ENCODE measurements at places on chromosomes 11 and 22. TPM values are rescaled to one million over a fixed set of nuclear protein-coding genes. Genes with fewer than 3 reads are reported as not detected.

The ADORA2A gene
- polyA plus RNA-seq = 7.6 TPM

The CD6 gene
- 1.2 TPM for polyA plus RNA-seq

GRCh38 chr11:126124231-126124661 is 61.6 kb upstream of the CDON start:
- DNase-seq = peak; percentile 65

GRCh38 chr11:88231894-88232482 is 56.7 kb upstream of the RAB38 start:
- DNase-seq = peak; percentile 20

DNA sequence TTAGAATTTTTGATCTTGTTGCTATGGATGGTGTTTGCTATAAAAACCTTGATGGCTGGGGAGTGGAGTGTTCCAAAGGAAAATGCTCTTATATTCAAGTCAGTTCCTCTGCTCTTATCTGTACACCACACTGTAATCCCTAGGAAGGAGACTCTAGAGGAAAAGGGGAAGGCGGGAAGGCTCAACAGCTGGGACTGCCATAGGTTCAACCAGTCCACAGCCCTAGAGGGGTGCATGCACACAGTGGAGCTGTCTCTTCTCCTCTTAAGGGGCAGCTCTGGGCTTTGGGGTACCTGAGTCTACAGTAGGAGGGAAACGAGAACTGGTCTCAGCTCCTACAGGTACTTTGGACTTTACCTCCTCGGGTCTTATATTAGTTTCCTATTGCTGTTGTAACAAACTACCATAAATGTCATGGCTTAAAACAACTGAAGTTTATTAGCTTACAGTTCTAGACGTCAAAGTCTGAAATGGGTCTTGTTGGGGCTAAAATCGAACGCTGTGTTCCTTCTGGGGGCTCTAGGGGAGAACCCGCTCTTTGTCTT is 77.2 kb upstream of the ZBED5 start:
- DNase-seq = no peak

GRCh38 chr22:40628354-40629042 is 8.0 kb downstream of the MRTFA start:
- DNase-seq = no peak

The ROM1 gene
- polyA plus RNA-seq = 1.6 TPM

- DNase-seq = peak; percentile 35
Observed at GRCh38 chr11:27621405-27622161, 78.7 kb downstream of the BDNF start.
